ENCODE measurements at places on chromosomes 7 and 10. TPM values are rescaled to one million over a fixed set of nuclear protein-coding genes. Genes with fewer than 3 reads are reported as not detected.

The CLDN3 gene
- polyA plus RNA-seq = 0.40 TPM

- peak; percentile 96 for DNase-seq
These were observed at the start of gene KAZALD1 for GRCh38 chr10:101061624-101062231. Gene KAZALD1 (plus strand): TSS chr10:101061989. CDS start chr10:101062593, 604 bp downstream.

DNA sequence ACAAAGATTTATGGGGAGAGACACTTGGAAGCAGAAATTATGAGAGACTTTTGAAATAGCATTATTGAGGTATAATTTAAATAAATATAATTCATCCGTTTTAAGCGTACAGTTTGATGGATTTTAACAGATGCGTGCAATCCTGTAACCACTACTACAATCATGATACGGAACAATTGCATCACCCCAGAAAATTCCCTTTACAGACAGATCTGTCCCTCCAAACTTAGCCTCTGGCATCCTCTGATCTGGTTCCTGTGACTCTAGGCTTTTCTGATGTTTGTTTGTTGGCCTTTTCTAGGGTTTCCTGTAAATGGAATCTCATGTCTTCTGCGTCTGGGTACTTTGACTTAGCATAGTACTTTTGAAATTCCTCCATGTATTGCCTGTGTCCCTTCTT is 15.5 kb downstream of the UBN2 start:
- DNase-seq = no peak

DNA sequence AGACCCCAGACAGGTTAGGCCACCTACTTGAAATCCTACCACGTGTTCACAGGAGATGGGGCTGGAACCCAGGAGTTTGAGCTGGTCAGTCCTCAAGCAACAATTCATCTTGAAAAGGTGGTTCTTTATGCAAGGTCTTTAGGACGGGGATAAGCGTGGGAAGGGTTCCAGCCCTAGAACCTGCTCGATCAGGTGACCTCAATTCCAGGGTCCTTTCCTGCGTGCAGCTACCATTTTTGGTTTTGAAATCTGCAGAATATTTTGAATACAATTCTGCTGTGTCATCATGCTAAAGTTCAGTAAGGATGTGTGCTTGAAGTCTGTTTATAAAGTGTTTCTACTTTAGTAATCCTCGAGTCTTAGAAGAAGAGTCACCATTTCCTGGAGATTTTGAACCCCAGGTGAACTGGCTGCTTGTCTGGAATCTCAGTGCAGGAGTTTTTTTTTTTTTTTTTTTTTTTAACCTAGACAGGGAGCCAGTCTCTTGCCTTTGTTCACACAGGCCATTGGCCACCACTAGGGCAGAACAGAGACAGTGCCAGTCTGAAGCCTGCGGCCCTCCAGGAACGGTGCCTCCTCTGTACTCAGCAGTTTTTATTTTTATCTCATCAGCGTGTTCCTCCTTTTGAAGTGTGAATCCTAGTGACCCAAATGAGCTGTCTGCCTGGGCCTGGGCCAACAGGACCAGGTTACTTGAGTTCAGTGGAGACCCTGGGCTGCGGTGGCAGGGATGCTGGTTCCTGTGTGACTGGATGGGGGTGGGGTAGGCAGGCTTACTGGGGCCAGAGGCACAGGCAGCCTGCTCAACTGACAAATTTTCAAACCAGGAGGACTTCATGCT is 54.6 kb downstream of the EEPD1 start:
- DNase-seq = peak; percentile 32

- DNase-seq = no peak
These were observed 457.6 kb downstream of the SEMA3D start for GRCh38 chr7:84729284-84729683.

GRCh38 chr10:66819691-66820090 is 106.1 kb upstream of the LRRTM3 start:
- DNase-seq = no peak

The COL26A1 gene
- polyA plus RNA-seq = 2.4 TPM

GRCh38 chr7:131021902-131022301 is 287.9 kb upstream of the KLF14 start:
- DNase-seq = no peak

GRCh38 chr7:113054938-113055337 is 31.7 kb downstream of the GPR85 start:
- DNase-seq = no peak

DNA sequence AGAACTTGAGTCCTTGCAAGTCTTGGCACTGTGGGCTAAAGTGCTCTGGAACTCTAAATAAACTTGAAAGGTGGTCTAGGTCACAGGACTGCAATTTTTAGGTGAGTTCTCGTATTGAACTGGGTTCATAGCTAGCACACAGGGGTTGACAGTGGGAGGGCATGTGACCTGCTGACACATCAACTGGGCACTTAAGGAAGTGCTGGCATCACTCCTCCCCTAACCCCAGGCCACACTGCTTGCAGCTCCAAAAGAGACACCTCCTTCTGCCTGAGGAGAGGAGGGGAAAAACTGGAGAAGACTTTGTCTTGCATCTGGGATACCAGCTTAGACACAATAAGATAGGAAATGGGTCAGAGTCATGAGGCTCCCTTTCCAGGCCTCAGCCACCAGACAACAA is 38.0 kb upstream of the AASS start:
- no peak for DNase-seq

The AKR1C1 gene
- 8.4 TPM for polyA plus RNA-seq

DNA sequence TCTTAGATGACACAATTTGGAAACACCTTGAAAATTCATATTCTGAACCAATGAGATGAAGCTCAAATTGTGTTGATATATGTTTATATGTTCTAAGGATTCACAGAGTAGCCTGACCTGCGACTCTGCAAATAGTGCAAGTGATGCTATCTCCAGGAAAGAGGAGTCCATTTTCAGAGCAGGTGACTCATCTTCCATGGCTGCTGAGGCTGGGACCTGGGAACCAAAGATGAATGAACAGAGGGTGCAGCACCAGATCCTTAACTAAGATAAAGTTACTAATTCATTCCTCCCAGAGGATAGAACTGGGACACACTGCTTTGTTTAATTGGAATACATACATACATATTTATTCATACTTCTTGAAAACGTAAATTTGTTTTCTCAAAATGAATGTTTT is 240.6 kb upstream of the SEMA3C start:
- DNase-seq = no peak

The BTBD16 gene
- 0.39 TPM for polyA plus RNA-seq

The SPAM1 gene
- not detected for polyA plus RNA-seq

The ICA1 gene
- 5.5 TPM for polyA plus RNA-seq

DNA sequence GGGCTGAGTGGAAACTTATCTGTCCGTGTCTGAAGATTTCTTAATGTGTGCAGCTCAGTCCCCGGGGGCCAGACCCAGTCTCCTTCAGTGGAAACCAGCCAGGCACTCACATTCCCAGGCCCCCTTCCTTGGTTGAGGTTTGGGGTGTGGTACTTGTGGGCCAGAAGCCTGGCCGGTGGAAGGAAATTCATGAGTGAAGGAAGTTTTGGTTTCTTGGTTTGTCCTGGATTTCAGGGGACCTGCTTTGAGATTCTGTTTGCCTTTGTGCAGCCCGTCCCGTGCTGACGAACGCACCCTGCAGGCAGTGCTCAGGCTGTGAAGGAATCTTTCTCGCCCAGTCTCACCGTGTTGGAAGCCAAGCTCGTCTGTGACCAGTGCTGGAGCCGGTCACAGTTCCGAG is 2.9 kb downstream of the INPP5A start:
- no peak for DNase-seq

DNA sequence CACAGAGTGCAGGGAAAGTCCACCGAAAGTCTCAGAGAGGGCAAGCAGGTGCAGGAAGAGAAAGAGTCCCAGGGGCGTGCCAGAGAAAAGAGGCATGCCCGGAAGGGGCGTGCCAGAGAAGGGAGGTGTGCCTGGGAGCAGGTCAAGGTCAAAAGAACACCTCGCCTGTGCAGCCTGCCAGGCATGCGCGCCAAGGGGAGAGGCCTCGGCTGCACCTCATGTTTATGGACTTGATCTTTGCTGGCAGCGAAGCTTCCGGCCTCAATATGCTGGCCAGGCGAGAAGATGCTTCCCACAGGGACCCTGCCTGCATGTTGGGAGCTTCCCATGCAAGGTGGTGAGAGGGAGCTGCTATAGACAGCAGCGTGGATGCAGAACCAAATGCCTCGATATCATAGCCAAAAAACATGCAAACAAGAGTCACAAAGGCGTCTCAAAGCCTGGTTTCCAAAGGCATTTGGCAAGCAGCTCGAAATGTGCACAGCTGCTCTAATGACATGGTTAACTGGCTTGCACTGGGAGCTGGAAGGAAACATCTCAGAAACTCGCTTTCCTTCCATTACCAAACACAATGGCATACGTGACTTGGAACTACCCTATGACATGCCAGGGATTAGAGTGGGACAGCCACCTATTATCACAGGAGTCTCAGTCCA is 192.5 kb upstream of the PPP2R2D start:
- peak; percentile 42 for DNase-seq

The KEL gene
- 1.1 TPM for polyA plus RNA-seq
